ENCODE measurements at places on chromosomes 7 and 10.

GRCh38 chr10:133011882-133012281 lies 69.5 kb upstream of the CFAP46 start:
- no peak for DNase-seq

GRCh38 chr10:71973777-71974488 lies 9.7 kb downstream of the CHST3 start:
- no peak for DNase-seq

DNA sequence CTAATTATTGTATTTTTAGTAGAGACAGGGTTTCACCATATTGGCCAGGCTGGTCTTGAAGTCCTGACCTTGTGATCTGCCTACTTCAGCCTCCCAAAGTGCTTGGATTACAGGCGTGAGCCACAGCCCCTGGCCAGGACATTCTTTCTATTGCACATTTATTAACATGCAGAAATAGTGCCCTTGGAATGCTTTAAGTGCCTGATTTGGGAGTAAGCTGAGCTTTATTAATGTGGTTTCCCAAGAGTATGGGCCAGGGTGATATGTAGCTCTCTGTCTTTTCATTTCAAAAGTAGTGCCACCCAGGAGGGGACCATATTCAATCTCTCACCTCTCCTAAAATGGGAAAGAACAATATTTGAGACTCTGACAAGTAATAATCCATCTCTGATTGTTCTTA lies 970.7 kb downstream of the KCNMA1 start:
- DNase-seq, result no peak

- DNase-seq, result no peak
These were observed 76.2 kb downstream of the WIPF3 start for GRCh38 chr7:29882481-29882880.

GRCh38 chr7:621572-622285 lies 102.1 kb upstream of the PDGFA start:
- DNase-seq, result no peak

DNA sequence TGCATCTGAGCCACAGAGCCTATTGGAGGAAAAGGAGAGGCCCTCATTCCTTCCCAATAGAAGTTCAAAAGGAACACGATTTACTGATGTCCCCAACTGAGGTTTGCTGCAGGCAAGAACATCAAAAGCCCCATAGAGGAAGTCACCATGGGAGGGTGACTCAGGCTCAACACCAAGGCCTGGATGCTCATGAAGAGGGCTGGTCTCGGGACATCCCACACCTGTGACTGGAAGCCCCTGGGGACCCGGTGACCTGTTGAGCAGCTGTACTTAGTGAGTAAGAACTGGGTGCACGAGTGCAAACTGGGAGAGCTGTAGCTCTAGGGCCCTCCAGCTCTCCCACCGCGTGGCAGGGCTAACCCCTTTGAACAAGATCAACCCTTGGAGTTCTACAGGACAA lies 38.0 kb downstream of the CYTH3 start:
- DNase-seq, result no peak

DNA sequence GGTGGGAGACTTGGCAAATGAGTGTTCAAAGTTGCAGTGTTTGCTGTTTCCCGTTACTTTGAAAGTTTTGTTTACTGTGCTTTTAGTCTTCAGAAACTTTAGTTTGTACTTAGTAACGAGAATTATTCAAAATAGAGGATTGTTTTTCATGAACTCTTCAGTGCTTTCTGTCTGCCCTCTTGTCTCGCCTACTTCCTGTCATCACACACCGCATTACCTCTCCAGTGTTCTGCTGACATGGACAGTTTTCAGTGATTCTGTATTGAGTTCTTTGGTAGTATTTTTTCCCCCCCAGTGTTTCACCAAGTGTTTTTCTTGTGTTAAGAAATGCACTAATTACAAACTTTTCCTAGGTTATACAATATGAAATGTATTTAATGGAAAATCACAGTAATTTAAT lies 207.0 kb downstream of the MLLT10 start:
- DNase-seq, result no peak

GRCh38 chr10:46312953-46313352 lies 26.2 kb downstream of the ANTXRL start:
- no peak for DNase-seq

DNA sequence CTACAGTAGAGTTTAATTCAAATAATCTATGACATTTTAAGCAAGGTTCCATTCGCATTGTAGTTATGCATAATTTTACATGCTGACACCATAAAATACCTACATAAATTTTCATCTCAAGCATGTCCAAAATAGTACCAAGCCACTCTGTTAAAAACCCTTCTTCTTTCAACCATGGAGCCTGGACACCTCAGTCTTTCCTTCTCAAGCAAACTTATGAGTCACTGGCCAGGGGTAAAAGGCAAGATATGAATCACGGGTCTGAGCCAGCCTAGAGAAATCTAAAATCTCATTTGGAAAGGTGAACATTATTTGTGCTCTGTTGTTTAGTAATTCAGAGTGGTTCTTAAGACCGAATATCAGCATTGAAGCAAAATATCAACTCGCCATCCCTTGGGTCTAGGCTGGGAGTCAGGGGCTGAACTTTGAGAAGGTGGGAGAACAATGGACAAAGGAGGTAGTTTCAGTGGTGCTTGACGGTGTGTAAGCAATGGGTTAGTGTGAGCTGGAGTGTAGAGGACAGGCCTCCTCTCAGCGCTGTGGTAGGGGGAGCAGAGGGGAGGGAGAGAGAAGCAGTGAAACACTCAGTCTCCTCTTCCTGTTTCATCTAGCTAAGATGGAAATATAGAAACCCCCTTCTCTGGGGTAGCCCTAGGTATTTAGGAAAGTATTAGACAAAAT lies 19.1 kb upstream of the GPAM start:
- DNase-seq, result no peak

GRCh38 chr7:30028749-30029635 lies 780 bp downstream of the PLEKHA8 start:
- DNase-seq, result no peak

DNA sequence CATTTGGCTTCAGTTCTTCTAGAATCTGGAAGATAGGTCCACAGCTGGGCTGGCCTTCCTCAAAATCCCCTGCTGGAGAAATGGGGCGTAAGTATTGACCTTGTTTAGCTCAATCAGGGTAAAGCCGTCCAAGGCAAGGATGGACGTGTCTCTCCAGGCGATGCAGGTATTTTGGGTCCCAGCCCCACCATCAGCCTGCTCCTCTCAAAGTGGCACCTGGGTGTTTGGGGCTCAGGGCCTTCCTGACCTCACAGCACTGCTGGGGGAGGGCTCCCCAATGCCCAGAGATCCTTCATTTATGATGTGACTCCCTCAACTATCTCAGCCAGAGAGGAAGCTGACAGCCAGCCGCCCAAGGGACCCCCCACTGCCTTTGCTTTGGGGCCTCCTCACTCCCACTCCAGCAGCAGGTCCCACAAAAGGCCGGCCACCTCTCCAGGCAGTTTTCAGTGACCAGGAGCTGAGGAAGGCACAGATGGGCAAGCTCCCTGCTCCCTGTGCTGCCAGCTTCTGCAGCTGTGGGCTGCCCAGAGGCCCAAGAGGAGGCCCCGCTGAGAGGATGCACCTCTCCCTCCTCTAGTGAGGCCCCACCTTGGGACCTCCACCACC lies 140.0 kb upstream of the TCERG1L start:
- DNase-seq, result no peak

DNA sequence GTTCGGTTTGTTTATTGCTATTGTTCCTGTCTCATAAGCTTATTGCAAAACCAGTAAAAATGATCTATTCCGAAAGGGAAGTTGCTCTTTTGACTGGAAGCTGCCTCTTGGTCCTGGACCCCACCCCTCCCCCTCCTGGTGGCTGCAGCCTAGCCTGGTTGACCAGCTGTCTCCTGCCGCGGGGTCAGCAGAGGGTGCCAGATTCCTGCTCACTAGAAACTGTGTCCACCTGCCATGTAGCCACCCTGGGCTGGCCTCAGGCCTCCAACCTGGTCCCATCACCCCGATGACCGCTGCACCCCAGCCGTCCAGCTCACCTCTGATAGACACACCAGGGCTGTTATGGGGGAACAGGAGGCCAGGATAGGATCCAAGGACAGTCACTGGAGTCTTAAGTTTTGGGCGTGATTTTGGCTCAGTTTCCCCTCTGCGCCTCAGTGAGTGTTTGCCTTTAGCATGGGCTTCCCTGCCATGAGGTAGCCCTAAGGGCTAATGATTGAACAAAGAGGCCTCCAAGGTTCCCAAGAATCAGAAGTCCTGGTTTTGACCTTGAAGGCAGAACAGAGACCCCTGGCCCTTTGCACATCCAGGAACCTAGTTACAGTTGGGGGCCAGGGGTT lies 32.9 kb upstream of the SLF2 start:
- DNase-seq, result no peak

DNA sequence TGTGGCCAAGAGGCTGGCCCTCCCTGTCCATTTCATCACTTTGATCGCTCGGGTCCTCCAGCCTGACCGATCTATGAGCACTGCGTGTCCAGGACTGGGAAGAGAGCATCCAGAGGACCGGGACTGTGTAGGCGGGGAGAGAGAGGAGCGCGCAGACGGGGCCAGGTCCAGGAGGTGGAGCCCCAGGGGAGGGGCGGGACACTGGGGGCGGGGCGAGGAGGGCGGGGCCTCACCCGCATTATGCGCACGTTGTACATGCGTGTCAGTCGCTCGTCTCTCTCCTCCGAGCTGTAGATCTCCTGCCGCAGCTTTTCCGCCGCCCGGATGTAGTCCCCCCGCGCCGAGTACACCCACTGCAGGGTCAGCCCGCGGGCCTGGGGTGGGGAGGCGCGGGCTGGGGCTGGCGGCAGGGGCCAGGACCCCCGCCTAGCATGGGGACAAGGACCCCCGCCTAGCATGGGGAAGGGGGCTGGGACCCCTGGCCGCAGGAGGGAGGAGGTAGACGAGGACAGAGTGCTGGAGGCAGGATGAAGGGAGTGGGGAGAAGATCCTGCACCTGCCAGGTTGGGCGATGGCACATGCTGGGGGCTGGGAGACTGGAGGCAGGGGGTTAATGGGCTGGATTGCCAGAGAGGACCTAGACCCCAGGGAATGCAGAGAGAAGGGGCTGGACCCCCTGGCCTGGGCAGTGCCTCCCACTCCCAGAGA lies 14.3 kb downstream of the MOSPD3 start:
- DNase-seq, result no peak

DNA sequence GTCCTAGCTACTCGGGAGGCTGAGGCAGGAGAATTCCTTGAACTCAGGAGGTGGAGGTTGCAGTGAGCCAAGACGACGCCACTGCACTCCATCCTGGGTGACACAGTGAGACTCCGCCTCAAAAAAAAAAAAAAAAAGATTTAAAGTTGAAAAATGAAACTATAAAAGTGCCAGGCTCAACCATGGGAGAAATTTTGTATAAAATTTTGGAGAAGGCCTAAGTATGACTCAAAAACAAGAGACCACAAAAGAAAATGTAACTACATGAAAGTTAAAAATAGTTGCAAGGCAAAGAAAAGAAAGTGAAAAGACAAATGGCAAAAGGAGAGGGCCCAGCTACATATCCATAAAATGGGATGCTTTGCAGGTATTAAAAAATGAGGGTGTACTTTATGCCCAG lies 104.1 kb downstream of the ARHGAP22 start:
- DNase-seq, result no peak

GRCh38 chr7:89914711-89915110 lies 239.6 kb upstream of the STEAP1 start:
- DNase-seq, result no peak

DNA sequence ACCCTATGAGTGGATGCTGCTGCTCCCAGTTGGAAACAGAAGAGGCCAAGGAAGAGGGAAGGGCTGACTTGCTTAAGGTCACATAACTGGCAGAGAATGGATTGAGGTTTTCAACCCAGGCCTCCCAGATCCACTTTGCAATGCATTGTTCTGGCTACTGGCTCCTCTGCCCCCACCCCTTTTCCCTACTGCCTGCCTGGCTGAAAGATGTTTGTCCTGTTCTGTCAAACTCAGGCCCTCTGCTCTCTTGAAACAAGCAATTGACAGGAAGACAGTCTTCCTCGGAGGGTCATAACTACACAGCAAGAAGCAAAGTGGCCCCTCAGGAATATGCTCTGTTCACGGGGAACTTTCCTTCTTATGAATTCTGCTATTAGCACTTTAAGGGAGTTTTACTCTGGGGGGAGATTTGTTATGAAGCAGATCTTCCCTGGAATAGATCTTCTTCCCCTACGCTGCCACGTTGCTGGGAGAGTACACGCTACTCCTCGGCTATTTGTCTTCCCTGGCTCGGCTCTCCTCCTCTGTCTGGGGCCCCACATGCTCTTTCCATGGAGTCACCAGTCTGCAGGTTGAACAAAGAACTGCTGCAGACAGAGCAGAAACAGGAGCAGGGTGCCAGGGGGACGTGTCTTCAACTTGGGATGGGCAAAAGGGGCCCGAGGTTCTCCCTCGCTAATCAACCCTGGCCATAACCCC lies 436.1 kb downstream of the TYW1 start:
- no peak for DNase-seq

Measured in Panc1 (cell line).